HepG2 (cell line): ENCODE measurements at places on chromosomes 12 and 14.
A peak's percentile ranks its signal among the peaks of the same experiment; 100 is the strongest.

GRCh38 chr12:96249196-96250118, 55.3 kb downstream of the ELK3 start:
- no peak overlapping the region for H3K4me3 ChIP-seq
- no peak for DNase-seq
- H3K27me3 ChIP-seq = no peaks in the 10 kb centered on the region
- peaks cover 12% of the 10 kb centered on the region for H3K4me1 ChIP-seq

- H3K36me3 ChIP-seq = no peaks in the 10 kb centered on the region
- no peak for DNase-seq
- no peak overlapping the region for H3K4me3 ChIP-seq
- 0 out of 2 replicates have a peak, but pooled peaks cover 1% of the 10 kb centered on the region for H3K27me3 ChIP-seq
- no peaks in the 10 kb centered on the region for H3K4me1 ChIP-seq
These were observed 47.2 kb downstream of the ARMH4 start for GRCh38 chr14:58104808-58105207.

DNA sequence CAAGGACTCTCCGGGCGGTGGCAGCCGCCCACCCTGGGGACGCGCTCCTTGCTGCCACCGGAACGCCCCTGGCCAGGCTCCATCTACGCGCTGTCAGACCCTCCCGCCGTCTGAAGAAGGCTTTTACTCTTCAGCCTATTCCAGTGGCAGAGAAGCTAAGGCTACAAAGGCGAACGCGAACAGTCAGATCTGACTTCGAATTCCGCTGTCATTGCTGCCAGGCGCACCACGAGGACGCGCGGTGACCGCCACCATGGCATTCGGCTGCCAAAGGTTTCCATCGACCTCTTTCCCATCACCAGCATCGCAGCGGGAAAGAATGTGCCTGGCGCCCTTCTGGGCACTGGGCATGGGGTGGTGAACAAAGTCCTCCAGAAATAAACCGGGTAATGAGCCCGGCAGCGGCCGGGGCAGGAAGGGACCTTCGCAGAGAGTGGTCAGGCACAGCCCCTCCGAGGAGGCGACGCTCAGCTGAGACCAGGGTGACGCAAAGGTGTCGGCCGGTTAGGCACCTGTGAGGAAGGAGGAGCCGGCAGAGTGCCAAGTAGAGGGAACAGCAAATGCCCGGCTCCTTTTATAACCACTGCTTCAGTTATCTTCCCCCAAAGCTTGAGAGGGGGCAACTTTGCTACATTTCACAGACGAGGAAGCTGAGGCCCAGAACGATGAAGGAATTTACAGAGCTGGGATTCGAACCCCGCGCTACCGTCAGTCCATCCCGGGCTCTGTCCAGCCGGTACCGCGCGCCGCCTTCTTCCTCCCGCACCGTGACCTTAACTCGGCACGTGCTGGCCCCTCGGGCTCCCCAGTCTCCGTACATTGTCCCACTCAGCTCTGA, 1.9 kb upstream of the RFX4 start:
- DNase-seq = no peak
- peaks cover 15% of the 10 kb centered on the region for H3K27me3 ChIP-seq
- H3K4me3 ChIP-seq = no peak overlapping the region
- H3K27ac ChIP-seq = no peak overlapping the region
- no peaks in the 10 kb centered on the region for H3K36me3 ChIP-seq
- no peaks in the 10 kb centered on the region for H3K4me1 ChIP-seq

DNA sequence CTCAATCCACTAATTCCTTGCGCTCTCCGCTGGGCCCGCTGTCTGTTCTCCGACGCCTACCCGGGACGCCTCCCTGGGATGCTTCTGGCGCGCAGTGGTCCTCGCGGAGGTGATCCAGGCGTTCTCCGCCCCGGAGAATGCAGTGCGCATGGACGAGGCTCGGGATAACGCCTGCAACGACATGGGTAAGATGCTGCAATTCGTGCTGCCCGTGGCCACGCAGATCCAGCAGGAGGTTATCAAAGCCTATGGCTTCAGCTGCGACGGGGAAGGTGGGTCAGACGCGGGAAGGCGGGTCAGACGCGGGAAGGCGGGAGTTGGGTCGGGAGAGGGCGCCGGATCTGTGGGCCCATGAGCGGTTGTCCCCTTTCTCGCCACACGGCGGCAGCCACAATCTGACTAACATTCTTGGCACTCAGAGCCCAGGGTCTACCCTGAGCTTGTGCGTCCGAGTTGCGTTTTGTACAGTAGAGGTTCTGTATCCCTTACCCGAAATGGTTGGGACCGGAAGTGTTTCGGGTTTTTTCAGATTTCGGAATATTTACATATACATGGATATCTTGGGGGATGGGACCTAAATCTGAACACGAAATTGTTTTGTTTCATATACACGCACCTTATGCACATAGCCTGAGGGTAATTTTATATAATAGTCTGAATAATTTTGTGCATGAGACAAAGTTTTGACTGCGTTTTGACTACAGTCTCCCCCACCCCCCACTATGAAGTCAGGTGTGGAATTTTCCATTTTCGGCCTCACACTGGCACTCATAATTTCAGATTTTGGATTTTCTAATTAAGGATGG, 762 bp downstream of the C12orf57 start:
- DNase-seq = peak; percentile 90
- peak overlapping the region; percentile 54 for H3K4me3 ChIP-seq
- H3K27ac ChIP-seq = peak overlapping the region; percentile 98
- no peaks in the 10 kb centered on the region for H3K27me3 ChIP-seq
- peaks cover 38% of the 10 kb centered on the region for H3K4me1 ChIP-seq

DNA sequence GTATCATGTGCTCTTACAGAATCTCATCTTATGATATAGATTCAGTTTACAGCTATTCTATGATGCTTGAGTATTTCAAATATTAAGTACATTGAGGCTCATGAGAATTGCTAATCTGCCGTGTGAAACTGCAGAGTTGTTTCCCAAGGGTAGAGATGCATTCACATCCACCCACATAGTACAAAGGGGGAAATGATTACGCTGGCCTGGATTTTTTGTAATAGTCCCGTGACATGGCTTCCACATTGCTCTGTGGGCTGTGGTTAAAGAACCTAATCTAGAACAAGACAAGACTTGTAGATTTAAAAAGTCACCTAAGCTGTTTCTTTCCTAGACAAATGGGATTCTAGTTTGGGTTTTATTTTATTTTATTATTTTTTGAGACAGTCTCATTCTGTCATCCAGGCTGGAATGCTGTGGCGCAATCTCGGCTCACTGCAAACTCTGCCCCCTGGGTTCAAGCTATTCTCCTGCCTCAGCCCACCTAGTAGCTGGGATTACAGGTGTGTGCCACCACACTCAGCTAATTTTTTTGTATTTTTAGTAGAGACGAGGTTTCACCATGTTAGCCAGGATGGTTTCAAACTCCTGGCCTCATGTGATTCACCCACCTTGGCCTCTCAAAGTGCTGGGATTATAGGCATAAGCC, 13.0 kb upstream of the RIOX1 start:
- H3K4me1 ChIP-seq = peaks cover 24% of the 10 kb centered on the region
- H3K27me3 ChIP-seq = no peaks in the 10 kb centered on the region
- H3K36me3 ChIP-seq = no peaks in the 10 kb centered on the region
- H3K27ac ChIP-seq = peak overlapping the region; percentile 66
- H3K4me3 ChIP-seq = no peak overlapping the region

- peaks cover 25% of the 10 kb centered on the region for H3K4me1 ChIP-seq
- no peaks in the 10 kb centered on the region; the same call in none of the 2 replicates for H3K36me3 ChIP-seq
- peaks cover 12% of the 10 kb centered on the region; the same call in 1 of the 3 replicates for H3K27me3 ChIP-seq
- peak overlapping the region; percentile 60 for H3K4me3 ChIP-seq
These were observed 744 bp downstream of the ATP5MC2 start for GRCh38 chr12:53674977-53675700.

DNA sequence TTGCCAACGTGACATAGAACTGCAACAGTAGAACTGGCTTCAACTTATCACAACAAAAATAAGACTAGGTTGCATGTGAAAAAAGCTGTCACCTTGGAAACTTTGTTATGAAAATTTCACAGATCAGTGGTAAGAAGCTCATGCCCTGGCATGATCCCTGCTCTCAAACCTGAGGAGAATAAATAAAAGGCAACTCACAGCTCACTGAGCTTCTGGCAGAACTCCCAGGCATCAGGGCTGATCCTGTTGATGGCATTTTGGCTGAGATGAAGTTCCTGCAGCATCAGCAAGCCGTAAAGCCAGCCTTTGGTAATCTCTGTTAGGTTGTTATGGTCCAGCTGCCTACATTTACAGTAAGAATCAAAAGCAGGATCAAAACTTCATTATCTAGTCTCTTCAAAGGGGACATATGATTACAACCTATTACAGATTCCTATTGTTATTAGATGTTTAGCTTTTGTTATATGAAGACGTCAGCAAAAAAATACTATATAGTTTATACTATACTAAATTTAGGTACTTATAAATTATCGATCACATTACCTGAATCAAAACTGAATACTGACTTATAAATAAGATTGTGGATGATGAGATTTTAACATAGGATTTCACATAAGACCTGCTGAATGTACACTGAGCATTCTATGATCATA, 32.0 kb downstream of the LRIG3 start:
- H3K4me3 ChIP-seq = no peak overlapping the region
- no peaks in the 10 kb centered on the region for H3K27me3 ChIP-seq
- no peaks in the 10 kb centered on the region for H3K4me1 ChIP-seq
- H3K36me3 ChIP-seq = 0 out of 2 replicates have a peak, but pooled peaks cover 2% of the 10 kb centered on the region
- no peak overlapping the region for H3K27ac ChIP-seq

GRCh38 chr12:125185740-125186470, 120.7 kb downstream of the AACS start:
- H3K4me3 ChIP-seq = peak within 1 kb of the TSS; percentile 50; the same call in 1 of the 2 replicates
- H3K4me1 ChIP-seq = no peaks in the 10 kb centered on the region
- no peak within 1 kb of the TSS for H3K27ac ChIP-seq
- no peaks in the 10 kb centered on the region for H3K36me3 ChIP-seq
- peaks cover 19% of the 10 kb centered on the region for H3K27me3 ChIP-seq
- DNase-seq = peak; percentile 53

DNA sequence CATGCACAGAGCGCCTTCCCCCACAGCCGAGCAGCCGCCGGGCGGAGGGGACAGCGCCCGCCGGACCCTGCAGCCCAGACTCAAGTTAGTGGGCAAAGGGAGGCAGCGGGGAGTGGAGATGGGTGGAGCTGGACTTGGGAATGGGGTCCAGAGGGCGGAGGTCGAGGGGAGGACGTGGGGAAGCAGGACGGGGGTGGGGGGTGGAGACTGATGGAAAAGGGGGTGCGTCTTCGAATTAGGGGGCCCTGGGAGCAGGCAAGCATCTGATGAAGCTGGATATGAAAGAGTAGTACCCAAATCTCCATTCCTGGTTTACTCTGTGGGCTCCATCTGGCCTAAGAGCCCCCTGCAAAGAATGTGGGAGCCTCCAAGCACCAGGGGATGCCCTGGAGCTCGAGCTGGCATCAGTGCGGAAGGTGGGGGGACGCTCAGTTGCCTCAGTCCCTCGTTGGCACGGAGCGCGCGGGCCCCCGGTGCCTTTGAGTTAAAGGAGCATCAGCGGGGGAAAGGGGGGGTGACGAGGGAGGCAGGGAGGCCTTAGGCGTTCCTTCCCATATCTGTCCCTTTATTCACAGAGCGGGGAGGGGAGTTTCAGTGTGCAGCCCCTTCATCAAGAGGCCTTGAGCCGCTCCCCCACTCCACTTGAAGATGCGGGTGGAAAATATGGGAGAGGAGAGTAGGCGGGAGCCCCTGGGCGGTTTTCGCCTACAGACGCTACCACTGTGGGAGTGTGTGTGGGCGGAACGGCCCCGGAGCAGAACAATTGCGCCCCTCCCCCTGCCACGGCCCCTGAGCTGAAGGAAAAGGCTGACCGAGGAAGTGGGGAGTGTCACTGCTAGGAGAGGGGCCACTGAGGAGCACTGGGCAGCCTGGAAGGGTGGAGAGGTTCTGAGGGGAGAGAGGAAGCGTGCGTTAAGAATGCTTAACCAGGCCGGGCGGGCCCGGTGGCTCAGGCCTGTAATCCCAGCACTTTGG, 644 bp downstream of the NAB2 start:
- H3K4me1 ChIP-seq = peaks cover 28% of the 10 kb centered on the region
- H3K4me3 ChIP-seq = peak overlapping the region; percentile 83
- peaks cover 29% of the 10 kb centered on the region; the same call in 2 of the 3 replicates for H3K36me3 ChIP-seq
- no peak for DNase-seq
- no peaks in the 10 kb centered on the region; the same call in 2 of the 3 replicates for H3K27me3 ChIP-seq

GRCh38 chr12:67594888-67595287, 53.7 kb upstream of the DYRK2 start:
- H3K27ac ChIP-seq = no peak overlapping the region
- no peaks in the 10 kb centered on the region for H3K36me3 ChIP-seq
- peaks cover under 1% of the 10 kb centered on the region; the same call in 1 of the 3 replicates for H3K27me3 ChIP-seq
- no peak for DNase-seq
- H3K4me3 ChIP-seq = no peak overlapping the region

- H3K27ac ChIP-seq = no peak overlapping the region
- H3K4me3 ChIP-seq = no peak overlapping the region
- no peak for DNase-seq
- no peaks in the 10 kb centered on the region for H3K4me1 ChIP-seq
These were observed 59.1 kb downstream of the ESR2 start for GRCh38 chr14:64234877-64235651.

- H3K27ac ChIP-seq = no peak overlapping the region
- DNase-seq = no peak
- H3K4me3 ChIP-seq = no peak overlapping the region
- no peaks in the 10 kb centered on the region for H3K27me3 ChIP-seq
- H3K36me3 ChIP-seq = no peaks in the 10 kb centered on the region
These were observed 139.8 kb upstream of the LGR5 start for GRCh38 chr12:71299541-71300376.

DNA sequence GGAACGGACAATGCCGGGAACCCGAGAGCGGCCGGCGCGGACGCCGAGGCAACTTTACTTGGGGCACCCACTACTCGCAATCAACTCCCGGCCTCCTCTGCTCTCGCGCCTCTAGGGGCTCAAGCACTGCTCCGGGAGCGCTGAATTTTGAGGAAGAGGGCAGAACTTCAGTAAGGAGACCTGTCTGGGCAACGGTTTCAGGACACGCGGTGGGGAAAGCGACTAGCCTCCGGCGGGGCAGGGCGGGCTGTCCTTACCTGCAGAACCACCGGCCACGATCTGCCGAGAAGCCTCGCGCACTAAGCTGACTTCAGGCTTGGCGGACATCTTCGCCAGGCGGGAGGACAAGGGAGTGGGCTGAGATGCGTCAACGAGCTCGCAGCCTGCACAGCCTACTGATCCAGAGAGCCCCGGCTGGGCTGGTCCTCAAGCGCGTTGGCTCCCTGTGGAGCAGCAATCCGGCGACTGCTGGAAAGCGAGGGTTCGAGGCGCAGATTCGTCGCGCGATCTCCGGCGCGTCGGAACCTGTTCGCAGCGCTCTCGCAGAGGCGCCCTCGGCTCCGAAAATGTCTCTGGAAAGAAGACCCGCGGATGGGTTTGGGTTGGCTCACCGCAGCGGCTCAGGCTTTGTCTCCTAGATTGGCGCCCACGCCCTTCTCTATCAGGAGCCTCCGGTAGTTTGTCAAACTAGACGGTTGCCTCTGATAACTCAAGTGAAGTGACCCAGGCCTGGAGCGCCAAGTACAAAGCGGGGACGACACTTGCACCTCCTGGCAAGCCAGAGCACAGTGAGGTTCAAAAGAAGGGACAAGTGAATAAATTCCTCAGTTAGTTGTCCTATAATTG, at the start of gene SLC25A21:
Gene SLC25A21 (minus strand): TSS at position 583 of the 846 bp plus-strand sequence.
- H3K4me1 ChIP-seq = peaks cover 14% of the 10 kb centered on the region
- H3K36me3 ChIP-seq = no peaks in the 10 kb centered on the region
- H3K27ac ChIP-seq = peak within 1 kb of the TSS; percentile 69
- H3K4me3 ChIP-seq = peak within 1 kb of the TSS; percentile 83

- no peaks in the 10 kb centered on the region for H3K4me1 ChIP-seq
- no peak overlapping the region for H3K27ac ChIP-seq
- H3K27me3 ChIP-seq = peaks cover 3% of the 10 kb centered on the region; the same call in 1 of the 3 replicates
- no peaks in the 10 kb centered on the region for H3K36me3 ChIP-seq
- H3K4me3 ChIP-seq = no peak overlapping the region
These were observed 177.3 kb downstream of the MYRFL start for GRCh38 chr12:70002097-70002911.

- no peak for DNase-seq
- no peaks in the 10 kb centered on the region; the same call in 2 of the 3 replicates for H3K27me3 ChIP-seq
- no peak overlapping the region for H3K27ac ChIP-seq
These were observed 15.7 kb downstream of the KCNA5 start for GRCh38 chr12:5059358-5059757.
